Progenitor cell of endocrine pancreas (in vitro differentiated cells): ENCODE measurements at places on chromosomes 7 and 10. TPM values are rescaled to one million over a fixed set of nuclear protein-coding genes. Genes with fewer than 3 reads are reported as not detected.

DNA sequence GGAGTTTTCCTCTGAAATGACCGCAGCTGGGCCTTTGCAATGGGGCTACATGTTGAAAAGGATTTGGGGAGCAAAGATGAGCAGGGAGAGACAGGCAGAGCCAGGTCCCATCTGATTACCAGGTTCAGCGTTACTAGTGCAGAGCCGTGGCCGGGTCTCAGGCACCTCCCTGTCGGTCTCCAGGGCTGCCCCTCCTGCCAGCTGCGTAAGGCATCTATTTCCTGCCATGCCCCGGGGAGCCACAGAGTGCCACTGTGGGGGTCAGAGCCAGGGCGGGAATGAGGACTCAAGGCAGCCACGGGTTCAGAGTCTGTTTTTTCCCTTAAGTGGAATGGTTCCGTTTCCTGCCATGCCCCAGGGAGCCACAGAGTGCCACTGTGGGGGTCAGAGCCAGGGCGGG is 382.6 kb upstream of the SHH start:
- no peak for DNase-seq

DNA sequence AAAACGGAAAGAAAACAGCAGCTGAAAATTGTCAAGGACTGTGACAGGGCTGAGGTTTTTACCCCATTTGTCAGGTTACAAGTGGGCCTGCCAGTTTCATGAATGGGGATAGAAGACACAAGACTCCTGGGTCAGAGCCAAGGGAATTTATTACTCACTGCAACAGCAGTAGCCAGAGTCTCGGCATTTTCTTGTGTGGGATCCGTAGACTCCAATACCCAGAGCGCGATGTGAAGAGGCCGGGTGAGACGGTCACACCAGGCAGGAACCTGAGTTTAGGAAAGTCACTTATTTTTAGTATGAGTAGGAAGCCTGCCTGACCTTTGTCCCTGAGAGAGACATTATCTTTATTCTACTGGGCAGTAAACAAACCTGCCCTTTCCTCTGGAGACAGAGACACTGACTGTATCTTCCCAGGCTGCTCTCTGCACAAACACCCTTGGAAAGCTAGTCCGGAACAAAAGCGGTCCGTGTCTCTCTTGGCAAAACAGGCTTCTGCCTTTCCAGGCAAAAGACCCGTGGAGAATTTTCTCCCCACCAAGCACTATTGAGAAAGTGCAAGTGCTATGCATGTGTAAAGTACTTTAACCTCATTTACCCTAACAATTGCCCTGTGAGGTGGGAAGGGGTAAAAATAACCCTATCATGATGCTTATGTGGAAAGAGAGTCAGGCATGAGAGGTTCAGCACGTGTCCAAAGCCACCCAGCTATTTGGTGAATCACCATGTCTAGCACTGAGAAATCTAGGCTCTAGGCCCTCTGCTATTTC is 58.4 kb downstream of the JCAD start:
- no peak for DNase-seq

DNA sequence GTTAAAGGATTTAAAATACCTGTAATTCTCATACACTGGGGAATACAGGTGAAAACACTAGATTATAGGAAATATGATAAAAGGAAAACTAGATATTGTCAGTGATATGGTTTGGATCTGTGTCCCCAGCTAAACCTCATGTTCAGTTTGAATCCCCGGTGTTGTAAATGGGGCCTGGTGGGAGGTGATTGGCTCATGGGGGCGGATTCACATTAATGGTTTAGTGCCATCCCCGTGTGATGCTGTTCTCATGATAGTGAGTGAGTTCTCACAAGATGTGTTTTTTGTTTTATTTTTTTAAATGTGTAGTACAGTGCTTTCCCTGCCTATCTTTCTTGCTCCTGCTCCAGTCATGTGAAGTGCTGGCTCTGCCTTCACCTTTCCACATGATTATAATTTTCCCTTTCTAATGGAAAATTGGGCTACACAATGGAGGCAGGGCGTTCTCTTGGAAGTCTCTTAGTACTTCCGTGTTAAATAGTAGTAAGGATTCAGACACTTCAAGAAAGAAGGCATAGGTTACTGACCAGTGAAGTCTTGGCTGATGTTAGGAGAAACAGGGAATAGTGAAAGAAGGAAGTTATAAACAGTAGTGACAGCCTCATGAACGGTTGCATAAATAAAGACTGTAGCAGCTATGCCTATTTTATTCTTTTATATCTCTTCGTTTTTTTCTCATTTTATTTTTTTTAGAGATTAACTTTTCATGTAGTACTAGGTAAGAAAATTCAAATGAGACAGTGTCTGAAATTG is 386.4 kb downstream of the SUGCT start:
- no peak for DNase-seq

DNA sequence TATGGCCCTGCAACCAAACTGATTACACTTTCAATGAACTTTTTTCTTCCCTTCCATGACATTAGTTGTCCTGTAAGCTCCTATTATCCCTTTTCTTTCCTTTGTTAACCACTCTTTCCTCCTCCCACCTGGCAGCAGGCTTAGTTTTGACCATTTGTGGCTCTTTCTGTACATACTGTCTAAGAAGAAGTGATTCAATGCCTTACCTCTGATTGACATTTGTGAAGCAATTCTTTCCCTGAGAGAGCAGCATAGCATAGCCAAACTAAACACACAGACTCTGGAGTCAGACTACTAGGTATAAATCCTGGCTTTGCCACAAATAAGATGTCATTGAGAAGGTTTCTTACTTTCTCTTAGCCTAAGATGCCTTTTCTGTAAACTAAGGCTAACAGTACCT is 48.9 kb downstream of the AHR start:
- DNase-seq, result no peak

GRCh38 chr7:108497082-108497725 is 28.7 kb downstream of the PNPLA8 start:
- DNase-seq, result peak; percentile 37

DNA sequence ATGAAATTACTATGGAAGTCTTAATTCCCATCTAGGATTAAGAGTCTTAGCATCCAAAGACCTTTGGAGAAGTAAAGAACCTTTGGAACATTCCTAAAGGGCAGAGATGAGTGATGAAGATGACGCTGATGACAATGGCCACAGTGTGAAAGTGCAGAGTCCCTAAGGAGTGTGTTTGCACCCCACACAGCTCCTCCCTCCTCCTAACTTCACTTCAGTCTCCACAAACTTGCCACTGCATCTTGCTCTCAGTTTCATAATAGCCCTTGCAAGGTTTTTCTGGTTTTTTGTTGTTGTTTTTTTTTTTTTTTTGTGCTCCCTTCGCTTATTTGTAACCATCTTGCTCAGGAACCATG is 117.5 kb upstream of the ANLN start:
- DNase-seq, result no peak

SYT15B gene
- 0.13 and 0.36 TPM in 2 replicates for total RNA-seq

PLXDC2 gene
- 38.5 and 44.3 TPM in 2 replicates for total RNA-seq
